ENCODE measurements at places on chromosomes 3 and 15. TPM values are rescaled to one million over a fixed set of nuclear protein-coding genes. Genes with fewer than 3 reads are reported as not detected.

DNA sequence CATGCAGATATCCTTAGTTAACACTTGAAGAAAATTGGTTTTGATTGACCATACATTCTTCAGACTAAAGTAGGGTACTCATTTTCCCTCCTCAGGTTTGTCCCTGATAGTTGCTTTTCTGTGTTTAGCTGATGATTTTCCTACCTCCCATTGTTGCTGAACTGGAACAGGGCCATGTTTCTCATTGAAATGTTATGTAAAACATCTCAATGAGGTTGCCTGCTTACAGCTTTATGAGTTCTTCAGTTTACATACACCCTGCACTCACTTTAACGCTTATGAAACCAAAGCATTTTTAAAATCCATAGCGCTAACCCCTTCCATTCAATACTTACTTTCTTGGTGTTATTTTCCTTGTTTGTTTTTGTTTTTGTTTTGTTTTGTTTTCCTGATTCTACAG lies 61.9 kb downstream of the HMG20A start:
- no peak for DNase-seq

GRCh38 chr3:49415931-49416601 lies 3.8 kb downstream of the TCTA start:
- DNase-seq, result peak; percentile 58

- no peak for DNase-seq
These were observed 74.0 kb downstream of the SATB1 start for GRCh38 chr3:18351069-18351628.

DNA sequence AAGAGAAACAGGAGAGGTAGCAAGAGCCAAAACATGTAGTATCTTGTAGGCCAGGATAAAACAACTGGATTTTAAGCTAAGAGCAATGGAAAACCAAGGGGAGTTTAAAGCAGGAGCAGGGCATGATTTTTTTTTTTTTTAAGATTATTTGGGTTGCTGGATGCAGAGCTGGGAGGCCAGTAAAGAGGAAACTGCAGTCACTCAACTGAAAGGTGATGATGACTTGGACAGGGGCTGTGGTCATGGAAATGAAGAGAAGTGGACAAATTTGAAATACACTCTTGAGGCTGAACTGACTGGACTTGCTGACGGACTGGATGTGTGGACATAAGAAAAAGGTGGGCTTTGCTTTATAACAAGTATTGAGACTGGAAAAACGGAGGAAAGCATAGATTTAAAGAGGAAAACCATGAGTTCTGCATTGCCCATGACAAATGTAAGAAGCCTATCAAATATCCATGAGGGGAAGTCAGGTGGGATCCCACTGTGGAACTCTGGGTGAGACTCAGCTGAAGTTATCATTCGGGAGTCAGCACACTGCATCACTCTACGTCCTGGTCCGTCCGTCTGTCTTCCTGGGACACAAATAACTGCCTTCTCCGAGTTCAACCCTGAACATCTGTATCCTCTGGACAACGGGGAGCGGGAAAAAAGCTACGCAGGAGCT lies 688 bp downstream of the XPC start:
- DNase-seq, result no peak

The C15orf62 gene
- 0.79 TPM for polyA plus RNA-seq
